ENCODE measurements at places on chromosomes 13 and 19. TPM values are rescaled to one million over a fixed set of nuclear protein-coding genes. Genes with fewer than 3 reads are reported as not detected.

Gene GPR183
- 19.5 TPM for total RNA-seq

Gene SBSN
- not detected for total RNA-seq

Gene ZNF575
- total RNA-seq, result 2.9 TPM

Gene TGFBR3L
- 7.7 TPM for total RNA-seq

Gene CATSPERD
- total RNA-seq, result not detected

Gene CD37
- total RNA-seq, result 126 TPM

Gene ZNF723
- total RNA-seq, result not detected

DNA sequence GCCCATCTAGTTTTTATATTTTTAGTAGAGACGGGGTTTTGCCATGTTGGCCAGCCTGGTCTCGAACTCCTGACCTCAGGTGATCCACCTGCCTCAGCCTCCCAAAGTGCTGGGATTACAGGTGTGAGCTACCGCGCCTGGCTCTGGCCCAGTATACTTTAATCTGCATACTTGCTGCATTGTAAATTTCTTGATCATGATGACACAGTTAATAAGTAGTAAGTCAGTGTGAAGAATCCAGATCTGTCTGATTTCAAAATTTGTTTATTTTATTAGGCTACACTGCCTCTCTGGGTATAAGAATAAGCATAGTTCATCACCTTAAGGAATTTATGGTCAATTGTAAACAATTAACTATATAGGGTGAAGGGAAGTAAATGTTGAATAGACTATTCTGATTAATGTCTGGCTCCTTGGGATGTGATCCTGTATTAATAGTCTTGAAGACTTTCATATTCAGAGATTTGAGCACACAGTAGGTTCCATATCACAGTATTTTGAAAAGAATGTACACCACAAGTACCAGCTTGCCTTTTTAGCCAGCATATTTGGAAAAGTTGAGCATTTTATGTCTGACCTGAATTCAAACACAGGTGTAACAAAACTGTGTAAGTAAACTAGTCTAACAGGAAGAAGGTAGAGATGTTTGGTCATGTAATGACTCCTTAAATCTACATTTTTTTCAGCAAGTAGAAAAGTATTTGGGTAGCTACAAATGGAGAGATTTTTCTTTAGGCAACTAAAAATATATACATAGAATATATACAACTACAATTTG lies 7.4 kb downstream of the ARHGAP35 start:
- no peak for DNase-seq

GRCh38 chr13:42571895-42572294 lies 2.1 kb upstream of the TNFSF11 start:
- no peak for DNase-seq

- DNase-seq, result no peak
Observed at GRCh38 chr13:99926014-99926731, 45.4 kb downstream of the ZIC5 start.

DNA sequence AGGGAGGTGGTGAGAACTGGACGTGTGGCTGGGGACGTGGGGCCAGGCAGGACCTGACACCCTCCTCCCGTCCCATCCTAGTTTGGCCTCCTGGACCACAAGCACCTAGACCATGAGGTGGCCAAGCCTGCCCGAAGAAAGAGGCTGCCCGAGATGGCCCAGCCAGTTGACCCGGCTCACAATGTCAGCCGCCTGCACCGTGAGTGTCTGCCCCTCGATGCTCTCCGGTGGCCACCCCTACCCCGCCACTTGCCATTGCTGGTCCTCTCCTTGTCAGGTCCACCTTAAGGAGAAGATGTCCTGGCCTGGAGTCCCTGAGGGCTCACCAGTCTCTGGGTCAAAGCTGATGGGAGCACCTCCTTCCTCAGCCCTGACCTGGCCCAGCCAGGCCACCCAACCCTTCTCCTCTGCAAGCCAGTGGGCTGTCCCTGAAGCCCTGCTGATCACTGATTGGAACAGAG lies 2.2 kb downstream of the ANGPTL4 start:
- DNase-seq, result no peak

DNA sequence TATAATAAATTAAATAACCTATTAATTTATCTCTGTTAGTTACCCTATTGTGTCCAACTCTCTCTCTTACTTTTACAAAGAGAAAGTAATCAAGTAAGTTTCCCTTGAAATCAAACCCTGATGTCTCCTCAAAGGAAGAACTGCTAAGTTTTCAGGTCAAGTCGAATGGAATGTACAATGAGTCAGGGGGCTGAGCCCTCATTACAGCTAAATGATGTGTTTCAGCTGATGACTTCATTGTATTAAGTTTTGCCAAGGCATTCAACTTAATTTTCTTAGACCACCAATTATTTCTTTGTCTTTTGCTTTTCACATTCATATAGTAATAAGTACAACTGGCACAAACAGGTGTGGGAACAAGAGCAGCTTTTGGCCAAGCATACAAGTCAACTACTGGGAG lies 54.7 kb upstream of the DCT start:
- DNase-seq, result no peak

GRCh38 chr19:12750851-12751250 lies 740 bp upstream of the BEST2 start:
- no peak for DNase-seq

GRCh38 chr19:35756377-35757230 lies at the start of gene HSPB6:
TSS of gene HSPB6 (minus strand) at chr19:35757029. CDS start at chr19:35757008, 21 bp downstream.
- peak; percentile 40 for DNase-seq

DNA sequence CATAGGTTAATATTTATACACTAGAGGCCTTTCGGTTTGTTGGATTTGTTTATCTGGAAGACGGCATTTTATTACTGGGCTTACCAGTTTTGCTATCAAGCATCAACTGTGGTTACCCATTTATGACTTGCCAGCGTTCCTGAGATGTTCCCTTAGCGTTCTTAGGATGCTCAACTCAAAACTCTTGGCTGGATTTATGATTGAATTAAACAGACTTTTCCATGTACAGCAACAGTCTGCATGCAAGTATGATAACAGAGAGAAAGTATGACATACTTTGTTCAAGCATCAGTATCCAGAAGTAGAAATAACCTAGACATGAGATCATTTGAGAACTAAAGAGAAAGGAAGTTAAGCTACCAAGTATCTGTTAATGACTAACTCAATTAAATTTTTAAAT lies 29.9 kb upstream of the RNF113B start:
- no peak for DNase-seq

DNA sequence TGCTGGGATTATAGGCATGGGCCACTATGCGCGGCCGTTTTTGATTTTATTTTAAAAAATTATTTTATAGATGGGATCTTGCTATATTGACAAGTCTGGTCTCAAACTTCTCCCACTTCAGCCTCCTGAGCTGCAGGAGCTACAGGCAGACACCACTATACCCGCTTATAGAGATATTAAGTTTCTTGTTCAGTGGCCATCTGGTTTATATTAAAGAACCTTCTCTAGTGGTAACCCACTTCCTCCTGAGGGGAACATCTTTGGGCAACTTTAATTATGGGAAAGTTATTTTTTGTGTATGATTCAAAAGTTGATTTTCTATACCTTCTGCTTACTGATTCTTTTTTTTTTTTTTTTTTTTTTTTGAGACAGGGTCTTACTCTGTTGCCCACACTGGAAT lies 172.7 kb downstream of the KLF5 start:
- DNase-seq, result no peak

GRCh38 chr13:31282741-31283455 lies 83.1 kb downstream of the B3GLCT start:
- DNase-seq, result no peak

DNA sequence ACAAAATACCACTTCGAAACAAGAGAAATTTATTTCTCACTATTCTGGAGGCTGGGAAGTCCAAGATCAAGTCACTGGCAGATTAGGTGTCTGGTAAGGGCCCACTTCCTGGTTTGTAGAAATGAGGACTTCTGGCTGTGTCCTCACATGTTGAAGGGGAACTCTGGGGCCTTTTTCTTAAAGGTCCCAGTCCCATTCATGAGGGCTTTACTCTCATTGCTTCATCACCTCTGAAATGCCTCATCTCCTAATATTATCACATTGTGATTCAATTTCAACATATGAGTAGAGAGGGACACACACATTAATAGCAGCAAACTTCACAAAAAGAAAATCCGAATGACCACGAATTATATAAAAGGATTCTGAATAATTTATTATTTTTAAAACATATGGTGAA lies 21.6 kb upstream of the SIGLEC14 start:
- no peak for DNase-seq

DNA sequence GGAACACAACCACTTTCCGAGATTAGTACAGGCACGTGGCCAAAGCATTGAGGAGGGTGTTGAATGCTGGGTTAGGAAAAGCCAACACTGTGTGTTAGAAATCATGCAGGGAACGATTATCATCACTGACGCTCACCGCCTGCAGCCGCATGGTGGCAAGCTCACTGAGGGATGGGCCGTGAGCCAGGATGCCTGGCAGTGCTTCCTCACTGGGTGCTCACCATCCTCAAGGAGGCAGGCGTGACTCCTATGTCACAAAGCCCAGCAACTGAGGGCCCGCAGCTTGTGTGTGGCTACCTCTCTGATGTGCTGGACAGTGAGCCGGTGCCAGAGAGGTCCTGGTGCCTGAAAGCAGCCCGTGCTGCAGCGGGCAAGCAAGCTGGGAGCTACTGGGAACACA lies 30.4 kb upstream of the TIMM44 start:
- no peak for DNase-seq

- DNase-seq, result no peak
Observed at GRCh38 chr13:83298617-83299016, 583.7 kb downstream of the SLITRK1 start.

- peak; percentile 74 for DNase-seq
Observed at GRCh38 chr19:12665281-12665573, 1.3 kb downstream of the MAN2B1 start.

DNA sequence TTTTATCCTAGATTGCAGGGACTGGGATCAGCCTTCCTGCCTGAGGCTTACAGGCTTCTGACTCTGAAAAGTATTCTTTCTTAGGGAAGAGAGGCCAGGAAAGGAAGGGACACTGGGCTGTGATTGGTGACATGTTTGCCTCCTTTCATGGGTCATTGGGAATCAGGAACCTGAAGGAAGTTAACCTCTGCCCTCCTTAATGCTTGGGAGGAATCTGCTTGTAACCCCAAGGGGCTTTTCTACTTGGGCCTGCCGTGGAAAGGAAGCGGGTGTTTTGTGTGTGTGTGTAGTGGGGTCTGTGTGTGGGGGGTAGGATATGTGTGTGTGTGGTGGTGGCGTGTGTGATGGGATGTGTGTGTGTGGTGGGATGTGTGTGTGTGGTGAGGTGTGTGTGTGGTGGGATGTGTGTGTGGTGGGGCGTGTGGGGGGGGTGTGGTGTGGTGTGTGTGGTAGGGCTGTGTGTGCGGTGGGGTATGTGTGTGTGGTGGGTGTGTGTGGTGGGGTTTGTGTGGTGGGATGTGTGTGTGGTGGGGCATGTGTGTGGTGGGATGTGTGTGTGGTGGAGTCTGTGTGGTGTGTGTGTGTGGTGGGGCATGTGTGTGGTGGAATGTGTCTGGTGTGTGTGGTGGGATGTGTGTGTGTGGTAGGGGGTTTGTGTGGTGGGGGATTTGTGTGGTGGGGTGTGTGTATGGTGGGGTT lies 41.3 kb upstream of the NPAS1 start:
- no peak for DNase-seq

DNA sequence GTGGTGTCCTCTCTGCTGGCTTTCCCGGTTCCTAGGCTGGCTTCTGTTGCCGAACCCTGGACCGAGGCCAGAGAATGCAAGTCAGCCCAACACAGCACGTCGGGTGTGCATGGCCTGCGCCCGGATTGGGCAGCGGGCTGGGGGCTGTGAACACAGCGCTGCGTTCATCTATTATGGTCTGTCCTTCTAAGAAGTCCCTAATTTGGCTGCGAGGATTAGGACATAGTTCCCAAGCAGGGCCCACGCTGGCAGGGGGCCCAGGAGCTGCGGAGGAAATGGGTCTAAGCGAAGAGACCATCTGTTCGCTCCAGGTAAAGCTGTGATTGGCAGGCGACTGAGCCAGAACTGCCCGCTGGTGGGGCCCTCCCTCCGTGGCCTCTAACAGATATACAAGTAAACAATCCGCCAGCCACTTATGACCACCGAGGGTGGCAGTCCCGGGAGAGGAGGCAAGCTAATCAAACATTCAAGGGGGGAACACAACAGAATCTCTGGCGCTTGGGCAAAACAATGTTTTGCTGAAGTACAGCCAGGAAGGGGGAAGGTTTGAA lies 6.0 kb downstream of the SYCE2 start:
- no peak for DNase-seq

DNA sequence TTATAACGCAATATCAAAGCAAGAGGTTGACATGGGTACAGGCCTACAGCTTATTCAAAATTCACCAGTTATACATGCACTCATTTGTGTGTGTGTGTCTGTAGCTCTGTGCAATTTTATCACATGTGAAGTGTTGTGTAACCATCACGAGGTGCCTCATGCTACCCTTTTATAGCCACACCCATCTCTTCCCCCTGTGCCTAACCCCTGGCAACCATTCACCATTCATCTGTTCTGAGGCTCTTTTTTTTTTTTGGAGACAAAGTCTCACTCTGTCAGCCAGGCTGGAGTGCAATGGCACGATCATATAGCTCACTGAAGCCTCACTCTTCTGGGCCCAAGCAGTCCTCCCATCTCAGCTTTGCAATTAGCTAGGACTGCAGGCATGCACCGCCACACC lies 78.4 kb downstream of the DPF1 start:
- DNase-seq, result no peak

GRCh38 chr13:94658926-94659597 lies 53.3 kb downstream of the SOX21 start:
- DNase-seq, result no peak

DNA sequence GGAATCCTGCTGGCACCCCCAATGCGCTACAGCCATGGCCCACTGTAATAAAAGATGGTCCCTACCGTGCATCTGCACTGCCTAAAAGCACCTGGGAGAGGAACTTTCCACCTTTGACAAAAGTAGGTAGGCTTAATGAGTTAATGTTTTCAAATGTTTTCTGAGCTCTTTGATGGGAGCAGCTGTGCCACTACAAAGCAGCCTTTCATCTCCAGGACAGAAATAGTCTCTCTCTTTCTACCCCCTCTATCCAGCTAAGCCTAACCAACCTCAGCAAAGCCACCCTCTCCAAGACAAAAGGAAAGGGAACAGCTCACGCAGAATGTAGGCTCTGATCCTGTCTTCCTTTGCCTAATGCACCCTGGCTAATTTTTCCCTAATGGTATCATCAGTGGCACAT lies 560.2 kb downstream of the UQCRFS1 start:
- no peak for DNase-seq

DNA sequence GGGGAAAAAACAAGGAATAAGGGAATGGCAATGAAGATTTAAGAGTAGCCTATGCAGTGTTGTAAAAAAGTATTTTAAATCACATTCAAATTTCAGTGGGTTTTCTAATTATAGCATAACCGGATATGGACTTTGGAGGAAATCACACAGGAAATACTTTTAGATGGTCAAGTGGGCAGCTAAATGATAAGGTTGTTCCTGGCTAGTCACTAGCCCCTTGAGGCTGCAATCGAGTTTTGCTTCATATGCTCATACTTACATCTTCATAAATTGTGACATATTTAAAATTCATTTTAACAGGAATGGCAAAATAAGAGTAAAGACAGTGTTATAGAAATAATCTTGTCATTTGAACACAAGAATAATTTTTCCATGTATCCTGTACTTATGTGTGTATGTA lies 88.9 kb downstream of the WDFY2 start:
- no peak for DNase-seq

DNA sequence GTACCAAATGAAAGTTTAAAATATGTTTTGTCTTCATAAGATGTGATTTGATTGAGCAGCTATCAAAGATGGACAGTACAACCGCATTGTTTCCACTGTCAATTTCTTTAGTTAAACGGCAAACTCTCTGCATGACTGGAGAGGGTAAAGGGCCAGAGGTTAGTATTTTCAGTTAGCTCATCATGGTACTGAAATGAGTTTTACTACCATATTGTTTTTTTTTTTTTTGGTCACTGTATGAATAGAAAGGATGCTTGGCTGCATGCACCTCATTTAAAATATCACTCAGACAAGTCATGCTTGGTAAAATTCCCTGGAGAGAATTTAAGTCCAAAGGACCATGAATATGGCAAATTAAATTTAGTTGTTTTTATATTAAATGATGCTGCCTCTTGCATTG lies 942.1 kb upstream of the SPRY2 start:
- DNase-seq, result no peak

Measured in activated CD8-positive, alpha-beta memory T cell treated with anti-CD3 and anti-CD28 coated beads, Interleukin-2, amount 10 ng/mL, durations not matched to agents 7 days and 5 days (primary cell).